HuH-7 (cell line): ENCODE measurements at places on chromosomes 7 and 10.

GRCh38 chr7:50664461-50664922 is 99.3 kb upstream of the DDC start:
- no peak for DNase-seq

- DNase-seq, result no peak
Observed at GRCh38 chr7:42495256-42495655, 258.2 kb upstream of the GLI3 start.

- DNase-seq, result no peak
Observed at GRCh38 chr10:24947304-24948097, 4.9 kb downstream of the PRTFDC1 start.

DNA sequence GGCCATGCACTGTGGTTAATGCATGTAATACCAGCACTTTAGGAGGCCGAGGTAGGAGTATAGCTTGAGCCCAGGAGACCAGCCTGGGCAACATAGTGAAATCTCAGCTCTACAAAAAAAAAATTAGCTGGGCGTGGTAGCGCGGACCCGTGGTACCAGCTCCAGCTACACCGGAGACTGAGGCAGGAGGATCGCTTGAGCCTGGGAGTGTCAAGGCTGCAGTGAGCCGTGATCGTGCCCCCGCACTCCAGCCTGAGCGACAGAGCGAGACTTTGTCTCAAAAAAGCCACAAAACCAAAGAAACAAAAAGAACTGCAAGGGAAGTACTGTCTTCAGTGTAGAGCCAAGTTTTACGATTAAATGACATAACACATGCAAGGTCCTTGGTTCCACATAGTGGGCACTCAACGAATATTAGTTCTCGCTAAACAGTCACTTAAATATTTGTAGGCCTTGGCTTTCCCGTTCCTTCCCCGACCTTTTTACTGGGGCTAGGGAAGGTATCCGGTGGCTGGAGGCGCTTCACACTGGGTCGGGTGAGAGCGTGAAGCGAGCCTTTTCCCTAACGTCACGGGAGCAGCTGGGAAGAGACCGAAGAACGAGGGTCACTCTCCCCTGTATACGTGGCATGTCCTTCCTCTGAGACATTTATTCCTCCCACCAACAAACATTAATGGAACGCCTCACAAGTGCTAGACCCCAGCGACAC is 993 bp upstream of the SND1 start:
- peak; percentile 56 for DNase-seq

DNA sequence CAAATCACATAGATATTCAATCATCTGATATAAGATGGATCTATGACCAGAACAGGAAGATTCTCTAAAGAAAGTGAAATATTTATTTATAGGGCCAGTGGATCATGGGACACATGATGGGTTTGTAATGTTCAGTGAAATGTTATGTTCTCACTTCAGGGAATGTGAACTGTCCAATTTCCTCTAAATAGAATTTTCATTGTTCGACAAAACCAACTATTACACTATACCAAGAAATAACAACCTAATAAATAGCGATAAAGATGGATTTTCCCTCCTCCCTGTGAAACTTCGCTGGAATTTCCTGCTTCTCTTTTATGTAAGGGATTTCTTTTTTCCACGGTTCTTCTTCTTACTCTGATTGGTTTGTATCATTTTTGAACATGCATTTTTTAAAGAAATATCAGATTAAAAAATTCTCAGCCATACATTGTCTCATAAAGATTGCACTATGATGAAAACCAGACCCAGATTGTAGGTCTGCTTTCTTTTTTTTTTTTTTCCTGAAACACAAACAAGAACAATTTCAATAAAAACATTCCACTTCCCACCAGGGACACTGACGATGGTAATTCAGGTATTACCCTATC is 139.8 kb upstream of the ZEB1 start:
- DNase-seq, result no peak

DNA sequence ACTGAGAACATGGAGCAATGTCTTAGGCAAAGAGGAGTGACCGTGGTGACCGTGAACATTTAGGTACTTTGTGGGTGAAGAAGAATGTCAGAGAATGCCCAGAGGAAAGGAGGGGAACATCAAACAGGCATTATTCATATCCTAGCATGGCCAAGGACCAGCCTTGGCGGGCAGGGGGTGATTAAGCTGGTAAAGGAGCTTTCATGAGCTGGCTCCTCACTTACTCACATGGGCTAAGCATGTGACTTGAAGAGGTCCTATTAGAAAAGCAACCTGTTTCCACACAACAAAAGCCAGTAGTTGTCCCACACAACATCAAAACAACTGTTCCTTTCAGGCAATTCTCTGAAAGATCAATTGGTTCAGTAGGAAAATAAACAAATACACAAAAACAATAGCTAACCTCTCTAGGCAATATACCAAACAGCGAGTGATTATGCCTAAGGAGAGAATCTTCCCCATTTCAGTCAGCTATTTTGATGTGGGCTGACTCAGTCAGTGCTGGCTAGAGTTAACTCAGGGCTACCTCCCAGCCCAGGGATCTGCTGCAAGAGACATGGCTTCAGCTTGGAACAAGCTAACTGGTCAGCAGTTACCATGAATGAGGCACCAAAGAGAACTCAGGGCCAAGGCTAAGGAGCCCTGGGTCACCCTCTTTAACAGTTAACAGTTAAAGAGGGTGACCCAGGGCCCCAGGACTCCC is 283.5 kb downstream of the ARHGAP12 start:
- DNase-seq, result no peak

DNA sequence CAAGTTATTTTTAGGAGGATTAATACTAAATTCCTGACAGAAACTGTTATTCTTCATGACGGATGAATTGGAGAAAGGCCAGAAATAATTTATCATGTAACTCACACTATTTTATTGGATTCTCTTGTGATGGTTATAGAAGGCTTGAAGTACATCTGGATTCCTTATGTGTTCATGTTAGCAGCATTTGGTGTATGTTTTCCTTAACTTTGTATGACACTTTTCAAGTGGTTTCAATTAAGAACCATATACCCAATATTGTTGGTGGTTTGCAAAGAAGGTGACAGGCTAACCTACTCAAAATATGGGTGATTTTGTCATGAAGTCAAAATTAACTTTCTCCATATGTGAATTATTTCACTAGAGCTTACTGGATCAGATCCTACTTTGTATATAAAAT is 532.2 kb upstream of the CNTNAP2 start:
- no peak for DNase-seq

- DNase-seq, result no peak
Observed at GRCh38 chr7:55307123-55307916, 57.8 kb upstream of the LANCL2 start.
